ENCODE measurements at places on chromosomes 7 and 10. TPM values are rescaled to one million over a fixed set of nuclear protein-coding genes. Genes with fewer than 3 reads are reported as not detected.

The SPACDR gene
- 0.43 TPM for total RNA-seq

The C10orf67 gene
- total RNA-seq, result not detected

The PLXNA4 gene
- total RNA-seq, result 2.7 TPM

The HMX2 gene
- total RNA-seq, result 0.25 TPM

The FAM25A gene
- not detected for total RNA-seq

The FGFBP3 gene
- total RNA-seq, result 2.1 TPM

The UTF1 gene
- not detected for total RNA-seq

The CCL24 gene
- 6.9 TPM for total RNA-seq

The PDGFA gene
- total RNA-seq, result 63.0 TPM

The TMEM178B gene
- total RNA-seq, result 0.32 TPM

The FAM25G gene
- total RNA-seq, result not detected

The NOS3 gene
- total RNA-seq, result 6.0 TPM

The VAX1 gene
- not detected for total RNA-seq

Data from mucosa of descending colon (tissue), 3 donors.